AG09309 (cell line): ENCODE measurements at places on chromosomes 16 and 17.

DNA sequence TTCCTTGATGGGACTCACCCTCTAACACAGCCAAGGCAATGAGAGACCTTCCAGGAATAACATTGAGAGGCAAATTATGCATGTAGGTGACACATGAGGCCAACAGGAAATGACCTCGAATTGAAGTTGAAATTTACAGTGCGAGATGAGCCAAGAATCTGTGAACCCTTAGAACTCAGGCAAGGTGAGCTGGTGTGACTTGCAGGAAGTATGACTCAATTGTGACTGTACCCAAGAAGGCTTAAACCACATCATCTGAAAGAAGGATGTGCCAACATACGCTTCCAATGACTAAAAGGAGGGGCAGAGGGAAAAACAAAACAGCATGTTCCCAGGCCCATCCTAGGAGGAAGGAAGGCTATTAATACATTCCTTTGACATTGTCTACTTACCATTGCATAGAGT lies 44.8 kb downstream of the PITPNC1 start:
- peak; percentile 82 for DNase-seq

DNA sequence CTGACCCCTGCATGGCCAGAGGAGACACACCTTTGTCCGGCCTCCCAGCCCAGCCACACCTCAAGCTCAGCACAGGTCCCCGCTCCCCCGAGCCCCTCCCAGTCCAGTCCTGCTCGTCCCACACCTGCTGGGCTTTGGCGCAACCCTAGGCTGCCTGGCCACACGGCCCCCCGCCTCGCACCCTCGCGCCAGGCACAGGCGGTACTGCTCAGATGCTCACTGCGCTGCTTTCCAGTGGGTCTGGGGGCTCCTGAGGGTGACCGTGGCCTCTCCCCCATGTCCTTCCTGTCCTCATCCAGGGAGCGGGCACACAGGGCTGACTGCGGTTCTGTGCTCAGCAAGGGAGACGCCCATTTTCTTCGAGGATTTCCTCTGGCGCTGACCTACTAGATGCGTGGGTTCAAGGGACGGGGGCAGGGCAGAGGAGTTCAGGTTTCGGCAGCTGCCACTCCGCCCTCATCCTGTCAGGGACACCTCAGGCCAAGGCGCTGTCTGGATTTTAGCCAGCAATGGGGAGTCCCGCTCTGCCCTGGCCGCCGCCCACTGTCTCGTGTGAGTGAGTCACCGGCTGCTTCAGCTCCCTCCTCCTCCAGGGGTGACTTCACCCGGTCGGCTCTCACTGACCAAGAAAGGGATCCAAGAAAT lies 118.0 kb upstream of the ZNF469 start:
- DNase-seq, result no peak

DNA sequence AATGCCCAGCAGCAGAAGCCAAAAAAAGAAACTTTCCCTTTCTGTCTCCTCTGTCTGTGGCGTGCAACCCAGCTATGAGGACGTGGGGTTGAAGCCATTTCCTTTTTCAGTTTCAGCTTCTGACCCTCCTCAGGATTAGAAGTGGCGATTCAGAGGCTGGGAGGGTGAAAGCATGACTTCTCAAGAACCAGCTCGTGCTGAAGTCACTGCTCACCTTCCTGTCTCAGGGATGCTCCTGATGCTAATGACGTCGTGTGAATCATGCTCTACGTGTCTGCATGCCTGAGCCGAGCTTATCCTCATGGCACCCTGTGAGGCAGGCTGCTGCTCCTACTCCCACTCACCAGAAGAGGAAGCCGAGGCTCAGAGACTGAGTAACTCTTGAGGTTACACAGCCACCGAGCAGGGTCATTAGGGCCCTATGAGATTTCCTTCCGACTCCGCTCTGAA lies 5.7 kb upstream of the LPO start:
- peak; percentile 74 for DNase-seq

DNA sequence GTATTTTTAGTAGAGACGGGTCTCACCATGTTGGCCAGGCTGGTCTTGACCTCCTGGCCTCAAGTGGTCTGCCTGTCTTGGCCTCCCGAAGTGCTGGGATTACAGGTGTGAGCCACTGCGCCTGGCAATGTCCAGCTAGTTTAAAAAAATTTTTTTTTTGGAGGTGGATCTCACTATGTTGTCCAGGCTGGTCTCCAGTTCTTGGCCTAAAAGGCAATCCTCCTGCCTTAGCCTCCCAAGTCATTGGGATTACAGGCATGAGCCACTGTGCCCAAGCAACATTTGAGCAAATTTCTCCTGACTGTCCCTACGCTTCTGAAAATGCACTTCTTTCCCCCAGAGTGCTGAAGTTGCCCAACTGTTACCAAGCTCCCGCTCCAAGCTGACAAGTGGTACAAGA lies 8.0 kb downstream of the MAP3K14 start:
- DNase-seq, result no peak

GRCh38 chr17:1512351-1512750 lies 4.1 kb downstream of the INPP5K start:
- no peak for DNase-seq

DNA sequence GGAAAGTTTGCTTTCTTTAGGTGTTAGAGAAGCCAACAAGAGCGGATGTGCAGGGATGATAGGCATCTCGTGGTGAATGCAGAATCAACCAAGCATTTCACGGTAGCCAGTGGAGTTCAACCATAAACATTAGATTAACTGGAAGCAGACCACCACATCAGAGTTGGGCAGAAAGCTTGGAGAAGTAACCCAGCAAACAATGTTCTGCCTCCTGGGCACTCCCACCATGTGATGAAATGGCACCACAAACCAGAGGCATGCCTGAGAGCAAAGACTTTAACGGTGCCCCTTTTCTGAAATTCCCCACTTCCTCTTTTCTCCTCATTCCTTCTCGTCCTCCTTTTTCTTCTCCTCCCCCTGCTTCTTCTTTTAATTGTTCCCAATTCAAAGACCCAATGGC lies 193.5 kb upstream of the ANKFN1 start:
- DNase-seq, result no peak

- no peak for DNase-seq
Observed at GRCh38 chr16:86512860-86513470, 2.6 kb downstream of the FOXF1 start.

GRCh38 chr16:46857368-46857945 lies 26.5 kb upstream of the C16orf87 start:
- DNase-seq, result no peak

DNA sequence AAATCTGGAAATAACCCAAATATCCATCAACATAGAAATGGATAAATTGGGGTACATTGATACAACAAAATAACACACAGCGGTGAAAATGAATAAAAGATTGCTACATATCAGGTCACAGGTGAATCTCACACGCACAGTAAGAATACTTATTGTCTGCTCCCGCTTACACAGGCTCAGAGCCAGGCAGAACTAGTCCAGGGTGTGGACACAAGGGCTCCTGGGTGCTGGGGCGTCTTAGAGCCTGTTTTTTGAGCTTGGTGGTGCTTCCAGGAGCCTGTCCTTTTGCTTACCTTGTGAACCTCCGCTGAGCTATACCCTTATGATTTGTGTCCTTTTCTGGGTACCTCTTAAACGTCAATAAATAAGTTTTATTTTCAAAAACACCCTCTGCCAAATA lies 19.8 kb upstream of the C16orf74 start:
- DNase-seq, result no peak

GRCh38 chr16:65698791-65699321 lies 577.0 kb upstream of the CDH11 start:
- peak; percentile 28 for DNase-seq

- DNase-seq, result no peak
Observed at GRCh38 chr17:661509-661908, 53.1 kb downstream of the VPS53 start.

- DNase-seq, result no peak
Observed at GRCh38 chr16:50244504-50245416, 21.6 kb upstream of the ADCY7 start.

GRCh38 chr16:64380751-64381150 lies 741.1 kb downstream of the CDH11 start:
- no peak for DNase-seq

DNA sequence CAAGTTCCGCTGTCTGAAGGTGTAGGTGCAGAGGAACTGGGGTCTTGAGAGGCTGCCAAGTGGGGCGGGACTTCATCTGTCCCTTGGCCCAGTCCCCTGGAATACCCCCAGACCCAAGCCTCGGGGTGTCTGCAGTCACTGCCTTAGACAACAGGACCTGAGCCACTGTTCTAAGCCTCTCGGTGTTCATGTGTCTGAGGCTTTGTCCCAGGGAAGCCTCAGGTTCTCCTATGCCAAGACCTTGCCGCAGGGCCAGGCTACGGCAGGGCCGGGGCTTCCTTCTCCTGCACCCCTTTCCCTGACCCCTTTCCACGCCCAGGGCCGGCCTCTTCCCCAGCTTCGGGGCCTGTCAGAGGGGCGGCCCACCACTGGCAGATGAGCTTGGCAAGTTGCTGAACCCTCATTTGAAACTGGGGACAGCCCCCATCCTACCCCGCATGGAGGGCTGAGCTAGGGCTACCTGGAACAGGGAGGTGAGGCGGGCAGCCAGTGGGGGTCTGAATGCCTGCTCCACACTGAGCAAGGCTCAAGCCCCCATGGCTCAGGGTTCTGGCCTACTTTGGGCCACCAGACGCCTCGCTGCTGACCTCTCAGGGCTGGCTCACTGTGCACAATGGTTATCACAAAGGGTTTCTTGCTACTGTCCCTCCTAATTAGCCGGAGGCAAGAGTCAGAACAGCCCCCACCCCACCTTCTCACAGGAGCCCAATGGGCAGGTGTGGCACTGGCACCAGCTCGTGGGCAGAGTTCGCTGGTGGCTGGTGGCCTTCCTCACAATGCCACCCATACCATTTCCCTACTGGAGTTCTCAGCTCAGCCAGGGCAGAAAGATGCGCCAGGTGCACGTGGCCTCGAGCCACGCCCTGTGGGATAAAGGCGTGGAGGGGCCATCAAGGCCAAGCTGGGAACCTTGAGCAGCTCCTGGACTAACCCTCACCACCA lies 7.1 kb downstream of the LITAFD start:
- DNase-seq, result no peak

GRCh38 chr17:5508810-5509209 lies 22.4 kb downstream of the MIS12 start:
- no peak for DNase-seq

DNA sequence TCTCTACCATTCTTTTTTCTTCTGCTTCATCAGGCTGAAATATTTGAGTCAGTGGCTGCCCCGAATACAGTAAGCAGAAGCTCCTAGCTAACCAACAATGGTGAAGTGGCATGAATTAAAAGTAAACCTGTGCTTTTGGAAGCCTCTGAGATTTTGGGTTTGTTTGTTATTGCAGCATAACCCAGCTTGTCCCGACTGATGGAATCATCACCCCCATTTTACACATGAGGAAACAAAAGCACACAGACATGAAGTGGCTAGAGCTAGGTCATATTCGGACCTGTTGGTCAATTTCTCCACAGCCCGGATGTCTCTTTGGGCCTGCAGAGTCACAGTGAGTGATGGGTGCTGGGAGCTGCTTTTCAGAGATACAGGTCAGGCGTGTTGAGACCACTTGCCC lies 39.4 kb downstream of the IRX5 start:
- no peak for DNase-seq

DNA sequence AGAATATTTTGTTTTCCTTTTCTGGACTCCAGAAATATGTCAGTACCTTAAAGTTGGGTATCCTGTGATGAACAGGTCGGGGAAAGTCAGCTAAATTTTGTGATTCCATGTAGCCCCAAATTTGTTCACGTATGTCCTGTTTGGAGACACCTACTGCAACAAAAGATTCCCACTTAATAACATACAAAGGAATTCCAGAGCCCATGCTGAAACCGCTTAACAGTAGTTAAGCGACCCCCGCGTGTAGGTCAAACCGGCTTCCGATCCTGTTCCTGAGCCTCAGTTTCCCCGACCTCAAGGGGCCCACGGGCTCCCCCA lies 477 bp downstream of the MTHFSD start:
- no peak for DNase-seq

GRCh38 chr17:49574323-49574781 lies 1.3 kb upstream of the NXPH3 start:
- no peak for DNase-seq

DNA sequence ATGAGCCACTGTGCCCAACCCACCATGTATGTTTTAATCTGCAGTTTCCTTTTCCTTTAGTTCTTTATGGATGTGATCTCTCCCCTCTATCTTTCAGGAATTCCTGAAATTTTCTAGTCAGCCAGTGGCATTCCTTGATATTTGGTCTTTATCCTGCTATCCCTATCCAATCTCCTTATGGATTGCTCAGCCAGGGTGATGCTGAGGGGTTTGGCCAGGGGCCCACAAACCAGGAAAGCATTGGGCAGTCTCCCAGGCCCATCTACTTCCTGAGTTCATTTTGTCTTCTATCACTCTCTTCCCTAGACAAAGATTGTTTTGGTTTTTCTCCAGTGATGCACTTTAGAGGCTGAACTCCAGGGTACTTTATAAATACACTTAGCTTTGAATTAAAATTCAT lies 115.9 kb downstream of the KATNIP start:
- DNase-seq, result no peak

DNA sequence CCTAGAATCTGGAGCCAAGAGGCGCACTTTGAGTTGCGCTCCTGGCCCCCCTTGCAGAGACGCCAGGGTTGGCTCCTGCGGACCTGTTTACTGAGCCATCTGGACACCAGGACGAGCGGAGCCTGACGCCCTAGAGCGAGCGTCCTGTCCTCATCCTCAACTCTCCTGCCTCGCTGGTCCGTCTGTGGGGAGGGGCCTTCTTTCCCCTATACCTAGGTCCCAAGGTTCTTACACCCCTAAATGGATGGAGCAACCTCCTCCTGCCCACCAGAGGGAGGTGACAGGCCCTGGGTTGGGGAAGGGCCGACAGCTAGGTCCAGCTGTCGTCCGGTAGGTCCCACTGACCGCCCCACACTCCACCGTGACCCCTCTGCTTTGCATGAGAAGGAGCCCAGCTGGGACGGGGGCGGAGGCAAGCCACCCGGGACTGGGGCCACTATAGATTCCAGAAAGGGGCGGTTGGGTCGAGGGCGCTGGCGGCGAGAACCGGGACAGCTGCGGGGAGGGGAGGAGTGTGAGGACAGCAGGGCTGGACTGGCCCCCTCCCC lies 3.1 kb upstream of the LHX1 start:
- DNase-seq, result no peak

- DNase-seq, result no peak
Observed at GRCh38 chr17:33233811-33234177, 59.3 kb downstream of the ASIC2 start.

GRCh38 chr16:3872216-3872895 lies 8.2 kb downstream of the CREBBP start:
- DNase-seq, result no peak

- no peak for DNase-seq
Observed at GRCh38 chr16:24045641-24046040, 209.9 kb downstream of the PRKCB start.
